LNCaP clone FGC (cell line): ENCODE measurements at places on chromosomes 2 and 18.
A peak's percentile ranks its signal among the peaks of the same experiment; 100 is the strongest.

- peak; percentile 37 for DNase-seq
These were observed 9.6 kb downstream of the SERPINB8 start for GRCh38 chr18:63979409-63979920.

- no peak for DNase-seq
These were observed 3.5 kb upstream of the MYL1 start for GRCh38 chr2:210318486-210318885.

- no peak for DNase-seq
These were observed 219.4 kb upstream of the NCKAP5 start for GRCh38 chr2:133787651-133788050.

- DNase-seq = no peak
These were observed 127.6 kb downstream of the ZNF516 start for GRCh38 chr18:76367168-76368125.

DNA sequence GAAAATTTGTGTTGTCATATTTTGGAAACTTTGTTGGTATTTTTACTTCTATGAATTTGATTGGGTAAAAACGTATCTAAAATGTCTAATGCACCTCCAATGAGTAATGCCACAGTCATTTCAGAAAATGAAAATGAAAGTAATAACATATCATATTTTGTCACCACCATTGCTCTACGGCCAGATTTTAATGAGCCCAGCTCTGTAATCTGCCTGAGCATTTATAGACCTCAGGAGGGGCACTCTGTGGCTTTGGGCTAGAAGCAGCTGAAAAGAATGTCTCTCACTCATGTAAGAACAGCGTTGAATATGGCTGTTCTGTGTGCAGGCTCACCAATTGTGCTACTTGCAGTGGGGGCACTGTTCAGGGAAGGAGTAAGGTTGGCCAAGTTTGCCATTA is 32.7 kb upstream of the ABCA12 start:
- no peak for DNase-seq

- no peak for DNase-seq
These were observed 501.6 kb upstream of the MYT1L start for GRCh38 chr2:2832657-2833056.

DNA sequence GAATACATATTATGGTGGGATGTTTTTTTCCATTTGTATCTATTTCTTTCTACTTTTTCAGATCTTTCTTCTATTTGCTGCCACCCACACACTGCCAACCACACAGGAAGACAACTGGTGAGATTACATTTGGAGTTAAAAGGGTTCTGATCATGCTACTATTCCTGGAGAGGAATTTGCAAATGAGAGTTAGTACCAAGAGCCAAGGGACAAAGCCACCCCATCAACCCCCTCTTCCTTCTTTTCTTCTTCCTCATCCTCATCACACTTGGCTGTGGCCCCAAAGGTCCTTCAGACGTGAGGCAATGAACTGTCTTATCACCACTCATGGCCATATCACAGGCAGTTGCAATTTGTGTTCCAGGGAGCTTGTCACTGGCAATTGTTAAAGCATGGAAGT is 215.6 kb upstream of the SLC14A2 start:
- DNase-seq = no peak

DNA sequence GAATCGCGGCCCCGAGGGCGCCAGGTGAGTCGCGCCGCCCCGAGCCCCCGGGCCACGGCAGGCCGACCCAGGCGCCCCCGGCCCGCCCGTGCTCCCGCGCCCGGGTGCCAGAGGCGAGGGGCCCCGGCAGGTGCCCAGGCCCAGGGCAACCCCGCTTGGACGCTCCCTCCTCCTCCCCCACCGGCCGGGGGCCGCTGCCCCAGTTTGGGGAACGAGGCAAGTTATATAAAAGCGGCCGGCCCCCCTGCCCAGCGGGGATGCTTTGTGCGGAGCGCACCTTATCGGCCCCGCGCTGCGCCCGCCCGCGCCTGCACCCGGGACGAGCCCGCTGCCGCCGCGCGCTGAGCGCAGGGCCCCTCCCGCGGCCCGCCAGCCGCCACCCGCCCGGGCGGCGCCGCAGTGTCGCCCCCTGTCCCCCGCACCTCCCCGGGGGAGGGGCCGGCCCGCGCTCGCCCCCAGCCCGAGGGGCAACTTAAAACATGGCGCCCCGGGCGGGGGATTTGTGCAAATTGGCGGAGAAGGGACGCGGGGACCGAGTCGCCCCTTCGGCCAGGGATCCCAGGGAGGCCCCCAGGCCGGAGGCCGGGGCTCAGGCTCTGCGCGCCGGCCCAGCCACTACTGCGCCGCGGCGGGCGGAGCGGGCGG is 639 bp downstream of the EPB41L3 start:
- DNase-seq = no peak

- no peak for DNase-seq
These were observed 54.5 kb downstream of the BCL11A start for GRCh38 chr2:60498816-60499429.

GRCh38 chr2:220188031-220188430 is 560.6 kb downstream of the SLC4A3 start:
- no peak for DNase-seq

DNA sequence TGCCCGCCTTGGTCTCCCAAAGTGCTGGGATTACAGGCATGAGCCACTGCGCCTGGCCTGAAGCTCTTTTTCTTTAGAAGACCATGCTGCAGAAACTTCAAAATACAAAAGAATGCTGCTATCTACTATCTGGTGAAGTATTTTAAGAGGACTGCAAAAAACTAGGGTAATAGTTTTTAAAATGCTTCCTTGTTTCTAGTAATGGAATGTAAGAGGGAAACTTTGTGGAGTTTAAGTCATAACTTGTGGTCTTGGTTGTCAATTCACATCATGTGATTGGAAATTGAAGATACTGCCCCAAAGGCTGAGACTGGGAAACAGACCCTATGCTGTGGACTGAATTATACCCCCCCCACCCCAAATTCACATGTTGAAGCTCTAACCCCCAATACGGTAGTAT is 68.3 kb downstream of the B3GNT2 start:
- no peak for DNase-seq

- DNase-seq = no peak
These were observed 5.6 kb upstream of the SMAD7 start for GRCh38 chr18:48956356-48956755.

DNA sequence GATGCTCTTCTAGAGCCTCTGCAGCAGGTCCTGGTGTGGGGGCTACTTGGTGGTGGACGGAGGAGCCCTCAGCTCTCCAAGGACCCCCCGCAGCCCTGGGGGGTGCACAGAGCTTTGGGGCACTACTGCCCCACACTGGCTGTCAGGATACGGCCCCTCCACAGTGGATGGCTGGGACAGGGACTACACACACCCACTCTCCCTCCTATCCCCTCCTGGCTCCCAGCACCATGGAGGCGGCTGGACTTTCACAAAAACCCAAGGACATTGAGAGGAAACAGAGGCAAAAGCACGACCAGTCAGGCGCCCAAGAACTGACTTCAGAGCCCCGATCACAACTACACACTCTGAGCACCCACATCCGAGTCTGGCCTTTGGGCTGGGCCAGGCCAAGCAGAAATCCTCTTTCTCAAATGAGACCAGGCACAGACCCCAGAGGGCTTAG is 12.6 kb downstream of the GPR35 start:
- DNase-seq = no peak

DNA sequence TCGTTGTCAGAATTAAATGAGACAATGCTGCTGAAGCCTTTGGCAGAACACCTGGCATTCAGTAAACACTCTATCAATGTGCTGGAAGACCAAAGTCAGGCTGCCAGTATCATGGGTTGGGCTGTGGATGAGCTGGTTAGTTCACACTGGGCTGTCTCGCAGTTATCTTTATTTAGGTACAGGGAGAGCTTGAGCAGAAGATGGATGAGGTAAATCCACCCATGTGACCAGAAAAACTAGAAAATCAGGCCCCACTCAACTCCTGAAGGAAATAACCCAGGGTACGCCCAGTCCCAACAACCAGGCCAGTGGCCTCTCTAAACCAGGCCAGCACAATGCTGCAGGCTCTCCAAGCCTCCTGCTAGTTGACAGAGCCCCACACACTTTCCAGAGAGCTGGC is 330.3 kb downstream of the TNS1 start:
- DNase-seq = peak; percentile 78

DNA sequence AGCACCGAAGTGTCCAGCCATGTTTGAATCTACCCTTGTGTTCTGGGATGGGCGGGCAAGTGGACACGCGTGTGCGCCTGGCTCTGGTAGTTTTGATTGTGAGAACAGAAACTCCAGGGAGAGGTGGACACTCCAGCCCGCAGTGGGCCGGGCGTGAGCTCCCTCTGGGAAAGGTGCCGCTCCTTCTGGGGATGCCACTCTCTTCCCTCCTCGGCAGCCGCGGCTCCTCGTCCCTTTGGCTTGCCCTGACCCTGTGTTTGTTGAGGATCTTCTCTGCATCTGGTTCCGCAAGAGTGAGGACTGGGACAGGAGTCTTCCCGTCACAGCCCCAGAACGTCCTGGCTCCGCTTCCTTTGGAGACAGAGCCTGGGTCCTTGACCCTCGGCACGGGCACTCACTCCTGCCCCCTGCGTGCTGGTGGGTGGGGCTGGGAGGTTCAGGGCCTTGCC is 1.3 kb downstream of the CTDP1 start:
- no peak for DNase-seq

- no peak for DNase-seq
These were observed 91.1 kb upstream of the TMEM200C start for GRCh38 chr18:5986257-5986931.

DNA sequence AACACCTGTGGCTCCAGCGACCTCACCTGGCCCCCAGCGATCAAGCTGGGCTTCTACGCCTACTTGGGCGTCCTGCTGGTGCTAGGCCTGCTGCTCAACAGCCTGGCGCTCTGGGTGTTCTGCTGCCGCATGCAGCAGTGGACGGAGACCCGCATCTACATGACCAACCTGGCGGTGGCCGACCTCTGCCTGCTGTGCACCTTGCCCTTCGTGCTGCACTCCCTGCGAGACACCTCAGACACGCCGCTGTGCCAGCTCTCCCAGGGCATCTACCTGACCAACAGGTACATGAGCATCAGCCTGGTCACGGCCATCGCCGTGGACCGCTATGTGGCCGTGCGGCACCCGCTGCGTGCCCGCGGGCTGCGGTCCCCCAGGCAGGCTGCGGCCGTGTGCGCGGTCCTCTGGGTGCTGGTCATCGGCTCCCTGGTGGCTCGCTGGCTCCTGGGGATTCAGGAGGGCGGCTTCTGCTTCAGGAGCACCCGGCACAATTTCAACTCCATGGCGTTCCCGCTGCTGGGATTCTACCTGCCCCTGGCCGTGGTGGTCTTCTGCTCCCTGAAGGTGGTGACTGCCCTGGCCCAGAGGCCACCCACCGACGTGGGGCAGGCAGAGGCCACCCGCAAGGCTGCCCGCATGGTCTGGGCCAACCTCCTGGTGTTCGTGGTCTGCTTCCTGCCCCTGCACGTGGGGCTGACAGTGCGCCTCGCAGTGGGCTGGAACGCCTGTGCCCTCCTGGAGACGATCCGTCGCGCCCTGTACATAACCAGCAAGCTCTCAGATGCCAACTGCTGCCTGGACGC is 4.9 kb downstream of the GPR35 start:
- no peak for DNase-seq

DNA sequence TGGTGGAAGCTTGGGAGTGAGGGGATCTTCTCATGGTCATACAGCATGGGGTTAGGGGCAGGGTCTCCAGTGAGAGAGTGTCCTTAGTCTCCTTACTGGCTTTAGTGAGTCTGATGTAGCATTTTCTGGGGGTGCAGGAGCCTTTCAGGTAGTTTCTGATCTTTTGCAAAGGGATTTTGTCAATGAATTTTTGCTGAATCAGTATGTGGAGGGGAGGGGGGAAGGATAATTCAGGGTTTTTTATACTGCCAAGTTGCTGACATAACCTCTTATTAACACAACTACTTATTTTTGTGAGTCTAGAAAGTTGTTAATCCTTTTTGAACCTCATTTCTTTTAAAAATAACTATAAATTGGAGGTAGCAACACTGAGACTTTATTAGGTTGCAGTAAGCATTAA is 35.3 kb upstream of the ZDBF2 start:
- no peak for DNase-seq

GRCh38 chr18:215448-216010 is 52.3 kb downstream of the THOC1 start:
- DNase-seq = peak; percentile 91

DNA sequence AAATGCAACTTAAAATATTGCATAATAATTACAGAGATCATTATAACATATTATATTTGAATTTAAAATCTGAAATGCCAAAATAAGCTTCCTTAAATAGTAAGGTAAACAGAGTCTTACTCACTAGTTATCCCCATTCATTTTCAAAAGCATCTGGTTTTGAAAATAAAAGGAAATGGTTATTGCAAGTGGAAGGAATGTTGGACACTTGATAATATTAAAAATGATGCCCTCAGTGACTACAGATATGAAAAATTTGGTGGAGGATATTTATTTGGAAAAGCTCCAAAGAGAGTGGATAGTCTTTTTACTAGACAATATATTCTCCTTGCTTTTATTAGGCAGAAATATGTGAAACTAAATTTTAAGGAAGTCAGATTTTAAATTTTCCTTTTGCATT is 39.7 kb downstream of the CDH19 start:
- DNase-seq = no peak

DNA sequence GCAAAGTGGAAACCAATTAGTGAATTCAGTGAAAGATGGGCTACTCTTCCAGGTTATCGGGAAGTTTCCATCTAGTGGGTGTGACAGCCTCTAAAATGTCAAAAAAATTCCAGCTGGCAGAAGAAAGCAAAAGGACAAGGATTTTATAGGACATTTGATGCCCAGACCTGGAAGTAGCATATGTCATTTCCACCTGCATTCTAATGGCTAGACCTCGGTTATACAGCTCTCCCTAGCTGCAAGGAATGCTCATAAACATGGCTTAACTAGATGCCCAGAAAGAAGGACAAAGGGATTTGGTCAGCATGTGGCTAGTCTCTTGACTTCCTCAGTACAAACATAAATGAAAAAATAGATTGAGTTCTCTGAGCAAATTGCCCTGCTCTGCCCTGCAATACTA is 215.4 kb downstream of the NYAP2 start:
- no peak for DNase-seq

- DNase-seq = no peak
These were observed 26.5 kb upstream of the EML4 start for GRCh38 chr2:42142547-42143184.

GRCh38 chr2:16506366-16506765 is 159.3 kb downstream of the CYRIA start:
- peak; percentile 21 for DNase-seq

DNA sequence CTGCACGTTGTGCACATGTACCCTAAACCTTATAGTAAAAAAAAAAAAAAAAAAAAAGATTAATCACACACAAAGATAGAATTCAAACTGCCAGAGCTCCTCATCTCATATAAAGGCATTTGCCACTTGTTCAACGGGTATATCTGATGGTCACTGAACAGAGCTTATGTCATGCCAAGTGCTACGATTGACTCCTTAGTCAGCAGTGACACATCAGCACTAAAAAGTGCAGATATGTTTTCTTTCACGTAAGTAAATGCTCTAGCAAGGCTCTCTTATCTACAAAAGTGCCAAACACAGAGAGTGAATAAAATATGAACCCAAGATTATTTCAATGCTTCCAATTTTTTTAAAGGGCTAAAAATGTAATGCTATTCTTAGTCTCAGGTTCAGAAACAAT is 1.1 kb downstream of the LMAN1 start:
- no peak for DNase-seq

GRCh38 chr18:75799449-75800330 is 372.2 kb upstream of the SMIM21 start:
- DNase-seq = no peak
